ACHN (cell line): ENCODE measurements at places on chromosomes 6 and 20.

DNA sequence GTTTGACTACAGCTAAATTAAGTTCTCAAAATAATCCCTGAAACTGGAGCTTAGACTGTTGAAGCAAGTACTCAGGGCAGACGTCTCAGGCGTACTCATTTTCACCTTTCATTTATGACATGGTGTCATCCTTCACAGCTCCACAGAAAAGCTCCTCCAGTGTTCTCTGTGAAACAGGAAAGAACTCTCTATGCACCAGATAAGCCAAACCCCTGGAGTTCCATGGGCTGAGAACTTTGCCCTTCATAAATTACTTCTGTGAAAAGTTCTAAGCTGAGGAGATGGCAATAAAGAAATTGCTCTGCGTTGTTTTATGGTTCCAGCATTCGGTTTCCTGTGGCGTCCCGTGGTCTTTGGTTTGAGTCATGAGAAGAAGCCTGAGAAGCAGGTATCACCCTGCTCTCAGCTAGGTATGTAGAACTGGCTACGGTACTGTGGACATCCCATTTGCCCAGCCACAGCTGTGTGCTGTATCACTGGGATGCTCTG, 20.2 kb upstream of the RREB1 start:
- DNase-seq: no peak

DNA sequence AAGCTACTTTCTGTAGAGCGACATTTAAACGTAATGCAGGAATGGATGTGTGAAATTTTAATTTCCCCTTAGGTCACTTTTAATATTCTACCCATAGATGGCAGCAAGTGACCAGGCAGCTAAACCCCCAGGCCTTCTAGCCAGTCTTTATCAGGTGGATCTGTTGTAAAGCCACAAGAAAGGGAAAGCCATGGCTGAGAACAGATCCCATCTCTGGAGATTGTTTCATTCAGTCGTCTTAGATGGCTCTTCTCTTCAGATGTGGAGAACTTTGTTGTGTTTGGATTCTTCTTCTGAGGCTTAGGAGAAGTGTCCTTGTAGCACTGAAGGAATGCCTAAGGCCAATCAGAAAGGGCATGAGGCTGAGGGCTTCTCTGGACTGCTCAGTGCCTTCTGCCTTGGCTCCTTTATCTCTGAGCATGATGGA, 15.8 kb upstream of the RNF182 start:
- DNase-seq: peak; percentile 63

GRCh38 chr6:118775381-118775780, 118.6 kb upstream of the ASF1A start:
- DNase-seq: no peak

DNA sequence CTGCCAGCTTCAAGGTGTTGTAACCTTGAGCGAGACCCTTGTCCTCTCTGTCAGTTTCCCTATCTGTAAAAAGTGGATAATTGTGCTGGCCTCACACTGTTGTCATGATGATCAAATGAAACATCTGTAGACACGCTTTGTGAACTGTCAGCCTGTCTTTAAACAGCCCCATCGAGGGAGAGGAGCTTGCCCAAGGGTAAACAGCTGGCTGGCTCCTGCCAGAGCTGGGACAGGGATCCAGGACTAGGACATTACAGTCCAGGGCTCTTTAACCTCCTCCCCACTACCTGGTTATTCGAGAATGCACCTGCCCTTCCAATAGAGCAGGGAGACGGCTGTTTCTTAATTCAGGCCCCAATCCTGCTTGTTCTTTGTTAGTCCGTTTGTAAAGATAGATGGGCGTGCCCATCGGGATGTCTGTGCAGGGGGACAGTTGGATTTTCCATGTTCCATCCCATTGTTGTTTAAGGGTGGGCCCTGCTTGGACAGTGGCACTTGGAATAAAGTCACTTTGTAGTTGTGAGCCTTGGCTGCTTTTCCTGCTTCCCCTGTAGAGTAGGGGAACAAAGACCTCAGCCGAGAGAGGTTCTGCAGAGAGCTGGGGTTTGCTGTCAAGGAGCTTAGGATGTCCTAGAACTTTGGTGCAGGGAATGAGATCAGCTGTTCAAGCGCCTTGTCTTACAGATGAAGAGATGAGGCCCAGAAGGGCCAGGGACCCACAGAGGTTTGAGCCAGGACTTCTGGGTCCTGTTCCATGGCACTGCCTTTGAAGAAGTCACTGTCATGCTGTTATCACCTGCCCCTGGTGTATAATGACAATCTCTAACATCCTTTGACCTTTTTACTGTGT, 77.9 kb upstream of the MYL9 start:
- no peak for DNase-seq

DNA sequence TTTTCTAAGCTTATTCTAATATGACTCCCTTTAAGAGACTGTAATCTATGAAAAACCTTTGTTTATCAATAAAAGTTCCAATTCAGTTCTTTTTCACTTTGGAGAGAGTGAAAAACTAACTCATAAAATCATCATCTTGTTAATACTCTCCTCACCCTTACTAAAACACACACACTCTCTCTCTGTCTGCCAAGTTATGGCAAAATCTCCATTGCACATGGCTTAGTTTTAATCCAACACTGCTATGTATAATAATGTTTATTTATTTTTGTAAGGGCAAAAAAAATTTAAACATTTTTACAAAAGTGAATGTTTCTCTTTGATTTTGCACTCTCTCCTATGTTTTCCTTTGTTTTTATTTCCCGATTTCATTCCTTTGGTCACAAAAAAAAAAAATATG, 253.2 kb downstream of the BMP7 start:
- DNase-seq: no peak

DNA sequence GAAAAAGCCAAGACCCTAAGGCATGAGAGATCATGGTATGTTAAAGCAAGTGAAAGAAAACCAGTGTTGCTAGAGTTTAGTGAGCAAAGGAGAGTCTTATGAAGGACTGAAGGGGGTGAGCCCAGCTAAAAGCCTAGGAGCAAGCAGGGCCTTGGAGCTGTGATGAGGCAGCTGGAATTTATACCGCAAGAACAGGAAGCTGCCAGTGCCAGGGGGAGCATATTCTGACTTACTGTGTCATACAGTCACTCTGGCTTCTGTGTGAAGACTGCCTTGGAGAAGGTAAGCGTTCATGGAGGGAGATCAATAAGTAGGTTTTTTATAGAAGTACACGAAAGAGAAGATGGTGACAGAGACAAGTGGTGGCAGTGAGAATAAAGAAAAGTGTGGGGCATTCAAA, 308.9 kb upstream of the THEMIS start:
- DNase-seq: peak; percentile 18

GRCh38 chr6:21855811-21856455, 262.4 kb downstream of the SOX4 start:
- no peak for DNase-seq

- DNase-seq: no peak
Observed at GRCh38 chr20:53165452-53165851, 193.3 kb downstream of the TSHZ2 start.

DNA sequence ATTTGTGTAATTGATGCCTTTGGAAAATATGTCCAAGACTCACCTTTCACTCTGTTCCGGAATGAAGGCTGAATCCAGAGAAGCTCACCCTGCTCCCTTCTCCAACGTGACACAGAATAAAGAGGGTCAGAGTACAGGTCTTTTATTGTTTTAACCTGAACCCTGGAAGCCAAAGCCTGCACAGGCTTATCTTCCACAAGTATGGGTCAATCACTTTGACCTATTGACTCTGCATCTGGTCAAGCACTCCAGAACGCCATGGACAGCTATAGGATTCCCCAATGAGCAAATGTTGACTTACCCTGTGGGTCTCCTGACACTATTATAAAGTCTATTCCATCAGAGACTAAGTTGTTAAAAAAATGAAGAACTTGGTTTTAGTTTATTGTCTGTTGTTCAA, 158.4 kb upstream of the MYLIP start:
- no peak for DNase-seq

- DNase-seq: peak; percentile 46
Observed at GRCh38 chr6:122790423-122791309, 1.6 kb downstream of the SMPDL3A start.

GRCh38 chr6:52566201-52566600, 10.7 kb downstream of the TRAM2 start:
- DNase-seq: no peak

DNA sequence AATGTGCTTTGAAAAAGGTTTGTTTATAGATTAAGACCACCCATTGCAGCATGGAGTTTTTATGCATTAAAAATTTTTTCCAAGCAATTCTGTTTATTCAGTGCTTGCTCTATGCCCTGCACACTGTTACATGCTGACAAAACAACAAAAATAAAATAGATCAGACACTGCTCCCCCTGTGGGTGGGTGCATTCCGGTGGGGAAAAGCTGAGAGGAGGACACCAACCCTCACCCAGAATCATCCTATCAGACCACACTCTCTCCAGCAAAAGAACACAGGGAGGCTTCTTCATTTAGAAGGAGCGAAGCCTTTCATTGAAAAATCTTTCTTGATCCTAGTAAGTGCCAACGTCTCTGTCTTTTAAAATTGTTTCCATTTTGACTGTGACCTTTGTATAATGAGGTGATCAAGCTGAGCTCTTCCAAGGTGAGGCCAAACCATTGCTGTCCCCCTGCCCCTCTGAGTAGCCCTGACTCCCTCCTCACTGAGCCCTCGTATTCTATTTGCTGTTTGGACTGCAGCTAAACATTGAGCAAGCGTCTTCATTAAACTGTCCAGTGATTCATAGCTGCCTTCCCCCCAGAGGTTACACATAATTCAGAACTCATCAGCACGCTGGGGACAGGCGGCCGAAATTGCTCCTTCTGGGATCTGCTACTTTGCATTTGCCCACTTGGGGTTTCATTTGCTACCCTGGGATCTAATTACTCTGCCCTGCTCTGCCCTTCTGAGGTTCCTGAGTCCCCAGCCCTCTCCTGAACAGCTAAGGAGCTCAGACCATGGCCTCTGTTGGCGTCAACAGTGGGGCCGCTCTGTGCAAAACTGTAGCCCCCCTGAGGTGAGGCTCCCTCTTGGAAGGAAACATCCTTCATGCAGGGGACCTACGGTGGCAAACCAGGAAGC, 102.4 kb downstream of the F13A1 start:
- no peak for DNase-seq

DNA sequence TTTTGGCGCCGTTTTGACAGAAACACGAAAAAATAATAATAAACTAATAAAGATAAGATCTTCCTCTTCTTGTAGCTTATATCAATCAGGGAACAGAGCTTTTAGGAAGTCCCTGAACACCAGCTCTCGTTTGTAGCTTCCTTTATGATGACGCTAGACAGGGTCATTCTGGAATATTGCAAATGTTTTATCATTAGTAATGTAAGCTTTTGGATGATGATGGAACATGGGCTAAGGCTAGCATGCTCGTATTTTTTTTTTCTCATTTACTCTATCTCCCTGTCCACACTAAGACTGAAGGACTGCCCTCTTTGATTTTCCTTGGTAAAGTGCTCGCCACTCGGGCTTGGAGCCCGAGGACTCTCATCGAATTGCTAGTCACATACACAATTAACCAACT, 22.1 kb upstream of the POM121L2 start:
- DNase-seq: no peak

GRCh38 chr6:99143108-99143861, 195.5 kb upstream of the FBXL4 start:
- DNase-seq: no peak
